ENCODE measurements at places on chromosomes 7 and 10. TPM values are rescaled to one million over a fixed set of nuclear protein-coding genes. Genes with fewer than 3 reads are reported as not detected.

The CDNF gene
- total RNA-seq, result 0.65 TPM

The OR2A1 gene
- total RNA-seq, result not detected

The CCDC3 gene
- total RNA-seq, result 1.8 TPM

The GDI2 gene
- 863 TPM for total RNA-seq

The CALML5 gene
- total RNA-seq, result not detected

Measured in thoracic aorta endothelial cell (primary cell).